ENCODE measurements at places on chromosomes 3 and 15.

DNA sequence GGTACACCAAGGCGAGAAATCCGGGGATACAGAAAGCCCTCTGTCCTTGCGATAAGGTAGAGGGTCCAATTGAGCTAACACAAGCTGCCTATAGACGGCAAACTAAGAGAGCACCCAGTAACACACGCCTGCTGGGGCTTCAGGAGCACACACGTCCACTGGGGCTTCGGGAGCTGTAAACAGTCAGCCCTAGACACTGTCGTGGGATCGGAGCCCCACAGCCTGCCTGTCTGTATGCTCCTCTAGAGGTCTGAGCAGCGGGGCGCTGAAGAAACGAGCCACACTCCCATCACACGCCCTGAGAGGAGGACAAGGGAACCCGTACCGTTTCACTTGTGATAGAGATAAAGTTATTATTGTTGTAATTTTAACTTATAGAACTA lies 486 bp downstream of the SAMMSON start:
- DNase-seq, result no peak

GRCh38 chr3:42680271-42680670 lies 5.1 kb upstream of the KLHL40 start:
- DNase-seq, result no peak

GRCh38 chr3:169998668-169999131 lies 32.1 kb downstream of the SEC62 start:
- DNase-seq, result no peak

- no peak for DNase-seq
Measured at GRCh38 chr3:97863031-97863430, 41.2 kb downstream of the CRYBG3 start.

DNA sequence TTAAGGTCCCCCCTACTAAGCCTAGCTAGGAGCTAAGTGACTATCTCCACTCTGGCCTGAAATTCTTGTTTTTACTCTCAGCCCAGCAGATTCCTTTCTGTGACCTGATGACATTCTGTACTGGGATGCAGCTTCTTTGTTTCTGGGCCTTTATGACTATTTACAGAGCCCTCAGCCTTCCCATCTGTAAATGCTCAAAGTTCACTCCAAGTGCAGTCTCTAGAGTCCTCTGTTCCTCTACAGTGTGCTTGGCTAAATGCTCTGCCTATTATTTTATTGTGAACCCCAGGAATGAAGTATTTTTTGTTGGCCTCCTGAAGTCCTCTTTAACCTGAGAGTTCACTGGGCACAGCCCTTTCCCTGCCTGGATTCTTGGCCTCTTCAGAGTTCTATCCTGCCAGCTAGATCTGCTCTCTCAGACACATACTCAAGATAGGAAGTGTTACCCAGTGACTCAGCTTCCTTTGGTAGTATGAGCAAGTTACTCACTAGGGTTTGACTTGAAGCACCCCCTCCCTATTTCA lies 278.1 kb upstream of the P2RY1 start:
- no peak for DNase-seq

DNA sequence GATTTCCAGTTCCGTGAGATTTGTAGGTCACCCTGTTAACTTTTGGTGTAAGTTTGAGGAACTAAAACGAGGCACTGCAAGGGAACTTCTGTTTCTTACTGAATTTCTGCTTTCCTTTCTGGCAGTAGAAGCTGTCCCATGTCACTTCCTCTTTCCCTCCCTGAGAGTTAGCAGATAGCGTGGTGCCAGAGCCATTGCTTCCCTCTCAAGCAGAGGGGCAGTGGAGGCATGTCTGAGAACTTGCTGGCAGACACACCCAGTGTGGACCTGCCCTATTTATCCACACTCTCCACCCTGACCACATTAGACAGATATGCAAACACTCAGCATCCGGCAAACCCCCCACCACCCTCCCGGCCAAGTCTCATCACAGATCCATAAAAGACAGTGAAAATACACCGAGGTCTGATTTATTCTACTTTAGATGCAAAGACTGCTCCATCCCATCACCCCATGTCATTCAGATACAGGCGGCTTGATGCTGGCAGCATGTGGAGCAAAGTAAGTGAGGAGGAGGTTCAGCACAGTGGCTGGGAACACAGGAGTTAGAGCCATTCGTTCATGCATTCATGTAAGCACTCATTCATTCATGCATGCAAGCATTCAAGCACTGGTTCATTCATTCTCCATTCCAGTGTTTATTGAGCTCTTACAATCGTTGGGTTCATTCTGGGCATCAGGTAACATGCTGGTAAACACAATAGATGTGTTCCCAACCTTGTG lies 324.7 kb downstream of the SHQ1 start:
- DNase-seq, result no peak

DNA sequence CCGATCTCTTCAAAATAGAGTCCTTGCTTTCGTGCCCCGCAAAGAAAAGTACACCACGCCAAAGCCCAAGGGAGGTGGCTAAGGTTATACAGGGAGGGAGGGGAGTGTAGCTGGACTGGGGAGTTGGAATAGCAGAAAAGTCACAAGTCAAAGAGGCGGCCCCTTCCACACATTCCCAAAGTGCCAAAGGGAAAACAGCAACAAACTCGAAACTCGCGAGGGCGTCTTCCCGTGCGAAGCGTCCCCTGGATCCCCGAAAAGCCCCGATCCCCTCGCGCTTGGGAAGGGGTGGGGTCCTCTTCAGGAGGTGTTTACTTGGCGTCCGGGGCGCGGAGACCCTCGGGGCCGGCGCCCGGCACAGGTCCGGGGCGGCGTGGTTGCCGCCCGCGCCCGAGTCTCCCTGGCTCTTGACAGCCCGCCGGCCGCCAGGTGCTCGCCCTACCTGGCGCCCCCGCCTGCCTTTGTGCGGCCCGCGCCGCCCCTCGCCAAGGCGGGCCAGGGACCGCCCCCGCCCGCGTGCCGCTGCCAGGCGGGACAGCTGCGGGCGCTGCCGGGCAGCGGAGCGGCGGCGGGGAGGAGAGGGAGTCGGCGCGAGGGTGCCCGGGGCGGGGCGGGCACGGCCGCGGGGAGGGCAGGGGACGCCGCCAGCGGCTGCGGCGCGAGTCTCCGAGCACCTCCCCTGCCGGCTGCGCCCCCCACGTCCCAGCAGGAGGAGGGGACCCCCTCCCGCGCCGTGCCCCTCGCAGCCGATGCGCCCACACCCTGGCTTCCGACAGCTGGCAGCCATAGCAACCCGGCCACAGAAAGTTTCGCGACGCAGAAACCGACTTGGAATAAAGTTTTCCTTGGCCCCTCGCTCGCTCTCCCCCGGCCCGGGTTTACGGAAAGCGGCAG lies 966 bp downstream of the MYO1E start:
- no peak for DNase-seq

DNA sequence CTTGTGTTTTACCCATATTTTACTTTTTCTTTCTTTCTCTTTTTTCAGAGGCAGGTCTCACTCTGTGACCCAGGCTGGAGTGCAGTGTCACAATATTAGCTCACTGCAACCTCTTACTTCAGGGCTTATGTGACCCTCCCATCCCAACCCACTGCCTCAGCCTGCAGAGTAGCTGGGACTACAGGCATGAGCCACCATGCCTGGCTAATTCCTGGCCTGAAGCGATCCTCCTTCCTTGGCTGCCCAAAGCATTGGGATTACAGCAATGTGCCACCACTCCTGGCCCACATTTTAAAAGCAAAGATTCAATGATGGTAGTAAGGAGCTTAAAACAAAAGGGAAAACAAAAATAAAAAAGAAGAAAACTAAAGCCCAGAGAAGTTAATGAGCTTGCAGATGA lies 11.1 kb upstream of the CDV3 start:
- DNase-seq, result no peak

DNA sequence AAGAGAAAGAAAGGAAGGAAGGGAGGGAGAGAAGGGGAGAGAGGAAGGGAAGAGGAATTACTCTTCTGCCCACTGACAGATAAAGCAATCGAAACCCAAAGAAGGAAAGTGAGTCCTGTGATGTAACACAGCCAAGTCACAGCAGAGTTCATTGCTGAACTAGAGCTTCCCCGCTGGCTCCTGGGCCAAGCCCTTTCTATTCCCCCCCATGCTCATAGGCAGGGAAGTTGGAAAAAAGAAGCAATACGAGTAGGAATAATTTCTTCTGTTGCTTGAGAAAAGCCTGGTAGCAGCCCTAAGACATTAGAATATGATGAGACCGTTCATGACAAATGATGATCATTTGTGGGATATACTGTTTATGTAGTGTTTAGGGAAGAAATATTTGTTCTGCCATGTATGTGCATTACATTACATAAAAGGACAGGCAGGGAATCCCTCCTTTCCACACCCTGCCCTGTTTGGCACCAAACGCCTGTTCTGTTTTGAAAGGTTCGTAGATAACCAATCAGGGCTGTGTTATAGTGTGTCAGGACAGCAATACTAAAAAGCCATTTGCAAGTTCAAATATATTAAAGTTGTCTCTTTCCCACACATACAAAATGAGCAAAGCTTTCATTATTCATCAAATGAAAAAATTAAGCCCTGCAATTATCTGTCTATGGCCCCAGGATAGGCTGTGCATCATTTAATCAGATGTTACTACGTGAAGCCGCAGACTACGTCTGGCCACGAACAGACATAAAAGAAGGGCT lies 111.0 kb upstream of the TRPM1 start:
- no peak for DNase-seq

DNA sequence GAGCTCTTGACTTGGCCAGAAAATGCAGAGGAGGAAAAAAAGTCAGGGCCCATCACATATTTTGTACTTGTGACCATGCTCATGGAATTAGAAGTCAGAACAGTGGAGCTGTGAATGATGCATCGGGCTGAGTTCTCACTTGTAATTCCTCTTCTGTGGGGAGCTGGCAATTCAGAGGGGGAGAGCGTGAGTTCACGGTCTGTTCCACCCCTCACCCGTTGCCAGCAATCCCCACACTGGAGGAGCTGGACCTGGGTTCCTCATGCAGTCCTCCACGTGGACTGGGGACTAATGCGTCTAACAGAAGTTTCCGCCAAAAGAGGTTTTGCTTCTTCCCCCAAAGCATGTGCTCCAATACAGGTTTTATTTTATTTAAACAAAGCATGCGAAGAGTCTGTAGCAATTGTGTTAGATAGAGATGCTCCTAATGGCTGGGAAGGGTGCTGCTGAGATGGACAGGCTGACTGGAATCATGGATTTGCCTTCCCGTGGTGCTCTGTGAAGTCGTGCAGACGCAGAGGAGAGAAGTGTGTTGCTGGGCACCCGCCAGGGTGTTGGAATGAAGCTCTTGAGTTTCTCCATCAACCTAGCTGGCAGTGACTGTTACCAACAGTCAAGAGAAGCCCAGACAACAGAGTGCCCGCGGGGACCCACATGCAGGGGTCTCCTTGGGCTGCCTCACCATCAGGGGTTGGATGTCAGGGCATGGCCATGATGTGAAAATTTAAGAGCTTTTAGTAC lies 77.4 kb upstream of the PCSK6 start:
- no peak for DNase-seq

GRCh38 chr15:52232327-52232726 lies 41.1 kb upstream of the GNB5 start:
- DNase-seq, result no peak

DNA sequence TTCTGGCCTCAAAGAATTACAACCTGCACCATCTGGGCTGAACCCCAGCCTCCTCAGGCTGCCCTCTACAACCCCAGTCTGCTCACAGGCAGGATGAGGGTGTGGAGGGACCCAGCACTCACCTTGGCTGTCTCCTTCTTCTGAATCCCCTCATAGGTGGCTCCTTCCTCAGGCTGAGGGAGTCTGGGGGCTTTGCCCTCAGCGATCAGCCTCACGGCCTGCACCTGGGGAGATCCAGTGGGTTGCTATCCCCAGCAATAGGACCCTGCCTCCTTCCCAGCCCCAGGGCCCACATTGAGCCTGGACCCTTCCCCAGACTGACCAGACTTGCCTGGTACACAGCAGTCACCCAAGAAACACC lies 25.1 kb downstream of the ALDH1L1 start:
- DNase-seq, result no peak

GRCh38 chr15:101474233-101474632 lies 15.3 kb downstream of the PCSK6 start:
- DNase-seq, result no peak

DNA sequence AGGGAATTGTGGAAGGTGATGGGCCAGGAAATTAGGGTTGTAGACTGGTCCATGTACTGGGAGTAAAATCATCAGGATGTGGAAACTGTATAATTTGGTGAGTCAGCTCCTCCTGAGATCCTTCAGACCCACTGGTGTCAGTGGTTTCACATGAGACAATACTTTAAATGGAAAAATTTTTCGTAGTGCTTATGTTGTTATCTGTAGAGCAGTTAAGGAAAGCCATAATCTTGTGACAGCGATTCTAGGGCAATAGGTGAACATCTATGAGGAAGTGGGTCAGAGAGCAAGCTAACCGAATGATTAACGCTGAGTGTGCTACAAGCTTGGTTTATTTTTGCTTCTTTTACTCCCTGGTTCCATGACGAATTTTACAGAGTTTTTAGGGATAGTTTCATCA lies 200.6 kb downstream of the CADM2 start:
- DNase-seq, result no peak

DNA sequence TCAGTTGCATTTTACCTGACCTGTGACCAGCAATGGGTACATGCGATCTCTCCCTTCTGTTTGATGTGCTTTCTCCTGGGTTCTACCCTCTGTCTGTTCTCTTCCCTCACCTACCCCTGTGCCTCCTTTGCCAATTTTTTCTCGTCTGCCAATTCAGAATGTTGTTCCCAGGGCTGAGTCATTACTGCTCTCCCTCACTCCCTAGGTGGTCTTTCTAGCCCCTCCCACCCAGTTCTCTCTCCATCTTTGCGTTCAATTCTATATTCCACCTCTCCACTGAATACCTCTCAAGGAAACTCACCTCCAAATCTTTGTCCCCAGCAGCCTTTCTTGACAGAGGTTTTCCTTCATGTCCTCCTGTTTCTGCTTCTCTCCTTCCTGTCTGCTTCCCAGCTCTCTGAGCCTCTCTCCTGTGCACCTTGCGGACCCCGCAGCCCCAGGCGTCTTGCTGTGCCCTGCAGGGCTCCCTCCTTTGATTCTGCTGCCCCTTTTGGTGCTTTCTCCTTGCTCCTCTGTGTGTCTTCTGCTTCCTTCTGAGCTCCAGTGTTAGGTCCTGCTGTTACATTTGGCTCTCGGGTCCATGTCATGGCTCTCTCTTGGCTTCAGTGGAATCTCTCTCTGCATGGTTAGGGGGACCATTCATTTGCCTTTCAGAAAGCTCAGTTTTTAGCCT lies 398.2 kb upstream of the TPM1 start:
- DNase-seq, result no peak

DNA sequence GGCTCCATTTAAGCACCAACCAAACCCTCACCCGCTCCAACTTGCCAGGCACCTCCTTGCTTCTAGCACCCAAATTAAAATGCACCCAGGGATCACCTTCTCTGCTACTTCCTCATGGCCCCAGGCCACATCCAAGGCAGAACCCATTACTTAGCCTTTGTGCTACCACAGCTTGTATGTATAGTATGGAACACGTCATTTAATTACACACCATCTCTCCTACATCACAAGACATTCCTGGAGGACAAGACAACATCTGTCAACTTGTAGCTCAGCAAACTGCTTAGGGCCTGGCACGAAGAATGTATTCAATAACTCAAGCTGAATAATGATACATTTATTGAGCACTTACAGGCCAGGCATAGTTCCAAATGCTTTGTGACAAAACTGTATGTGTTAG lies 23.3 kb downstream of the ZDHHC3 start:
- DNase-seq, result no peak

GRCh38 chr15:56628893-56629532 lies 104.3 kb downstream of the ZNF280D start:
- no peak for DNase-seq

All from stimulated activated CD4-positive, alpha-beta T cell treated with anti-CD3 and anti-CD28 coated beads, TNF-alpha, amount 100 ng/mL, for 24 hours (primary cell).